Aorta (tissue), 5 donors: ENCODE measurements at places on chromosomes 4 and X. TPM values are rescaled to one million over a fixed set of nuclear protein-coding genes. Genes with fewer than 3 reads are reported as not detected.

GRCh38 chr4:104901438-104901837 is 245.2 kb upstream of the TET2 start:
- no peak for DNase-seq

The COL4A6 gene
- total RNA-seq = 2.7 TPM

- no peak for DNase-seq
Observed at GRCh38 chr4:53816561-53816960, 225.3 kb upstream of the LNX1 start.

DNA sequence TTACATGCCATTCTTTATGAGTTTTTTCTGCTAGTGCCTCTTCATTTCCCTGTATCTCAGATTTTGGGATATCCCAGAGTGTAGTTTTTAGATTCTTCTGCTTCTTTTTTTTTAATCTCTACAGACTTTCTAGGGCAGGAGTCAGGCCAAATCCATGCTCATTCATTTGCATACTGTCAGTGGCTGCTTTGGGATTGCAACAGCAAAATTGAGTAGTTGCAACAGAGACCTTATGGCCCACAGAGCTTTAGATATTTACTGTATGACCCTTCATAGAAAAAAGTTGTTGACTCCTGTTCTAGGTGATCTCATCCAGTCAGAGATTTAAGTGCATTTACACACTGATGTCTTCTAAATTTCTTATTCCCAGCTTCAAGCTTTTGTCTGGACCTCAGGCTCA is 35.3 kb downstream of the ARFIP1 start:
- DNase-seq = no peak

The ABCG2 gene
- total RNA-seq = 3.7 TPM

DNA sequence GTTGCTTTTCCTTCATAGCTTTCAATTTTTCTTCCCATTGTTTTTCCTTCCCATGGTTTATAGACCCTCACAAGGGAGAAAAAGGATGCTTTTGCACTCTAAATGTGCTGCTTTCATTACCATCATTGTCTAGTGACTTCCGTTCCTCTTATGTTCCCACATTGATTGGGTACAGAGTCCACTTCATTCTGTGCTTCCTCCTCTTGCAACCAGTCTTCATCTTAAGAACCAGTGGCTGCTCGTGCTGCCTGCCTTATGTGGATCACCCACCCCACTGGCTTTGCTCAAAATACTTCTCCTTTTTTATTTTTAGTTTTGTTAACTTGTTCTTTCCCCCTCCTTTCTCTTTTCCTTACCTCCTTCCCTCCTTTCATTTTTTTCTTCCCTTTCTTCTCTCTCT is 76.5 kb upstream of the BOD1L1 start:
- no peak for DNase-seq

GRCh38 chrX:11304829-11305228 is 11.6 kb downstream of the AMELX start:
- no peak for DNase-seq

The PRR32 gene
- total RNA-seq = not detected

GRCh38 chr4:89055157-89056080 is 1.6 kb downstream of the FAM13A start:
- no peak for DNase-seq

The RENBP gene
- total RNA-seq = 13.1 TPM

The NEUROG2 gene
- total RNA-seq = not detected

The NHS gene
- total RNA-seq = 28.2 TPM

- no peak for DNase-seq
Observed at GRCh38 chrX:22674932-22675331, 324.8 kb upstream of the DDX53 start.

The ATP6AP2 gene
- total RNA-seq = 117 TPM

The FAM241A gene
- 7.1 TPM for total RNA-seq

GRCh38 chr4:170091069-170091696 is 1.4 kb upstream of the AADAT start:
- DNase-seq = no peak

- DNase-seq = no peak
Observed at GRCh38 chr4:99629962-99630554, 27.6 kb downstream of the C4orf54 start.
